ENCODE measurements at places on chromosomes 1 and 21.
A peak's percentile ranks its signal among the peaks of the same experiment; 100 is the strongest.

DNA sequence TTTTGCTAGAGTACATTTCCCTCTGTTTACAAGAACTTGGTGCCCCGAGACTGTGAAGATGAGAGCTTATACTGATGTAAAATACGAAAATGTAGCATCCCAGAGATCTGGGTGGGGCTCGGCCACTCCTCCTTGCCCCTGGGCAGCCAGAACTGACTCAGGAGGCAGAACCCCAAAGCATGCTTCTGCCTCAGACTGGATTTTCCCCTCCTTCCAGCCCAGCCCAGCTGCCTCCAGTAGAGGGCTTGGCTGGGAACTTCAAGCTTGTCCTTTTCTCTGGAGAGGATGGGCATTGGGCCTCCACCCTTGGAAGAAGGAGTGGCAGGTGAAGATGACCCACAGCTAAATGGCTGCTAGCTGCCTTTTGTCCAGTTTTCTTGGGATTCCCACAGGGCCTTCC, 24.3 kb upstream of the BTG2 start:
- no peak for DNase-seq

DNA sequence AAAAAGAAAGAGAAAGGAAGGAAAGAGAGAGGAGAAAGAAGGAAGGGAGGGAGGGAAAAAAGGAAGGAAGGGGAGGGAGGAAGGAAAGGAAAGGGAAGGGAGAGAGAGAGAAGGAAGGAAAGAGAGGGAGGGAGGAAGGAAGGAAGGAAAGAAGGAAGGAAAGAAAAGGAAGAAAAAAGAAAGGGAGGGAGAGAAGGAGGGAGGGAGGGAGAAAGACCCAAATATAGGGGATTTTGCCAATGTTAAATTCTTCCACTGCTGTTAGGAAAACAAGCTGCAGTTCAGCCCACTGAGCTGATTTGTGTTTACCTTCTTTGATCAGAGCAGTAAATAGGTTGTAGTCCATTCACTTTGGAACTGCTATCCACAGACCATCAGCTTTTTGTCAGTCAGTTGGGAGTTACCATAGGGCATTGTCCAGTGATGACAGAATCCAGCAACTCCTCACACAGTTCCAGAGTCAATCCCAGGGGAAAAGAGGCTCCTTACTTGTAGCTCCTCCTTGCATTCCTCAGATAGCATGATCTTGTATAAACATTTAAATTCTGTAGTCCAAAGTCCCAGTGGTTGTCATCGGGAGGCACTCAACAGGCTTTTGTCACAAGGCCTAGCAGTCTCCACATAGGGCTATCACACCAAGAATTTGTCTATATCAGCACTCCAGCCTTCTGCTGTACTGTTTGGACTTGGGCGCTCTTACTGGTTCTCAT, 13.5 kb upstream of the PPP1R8 start:
- no peak for DNase-seq

GRCh38 chr1:113675302-113675701, 84.0 kb downstream of the PHTF1 start:
- DNase-seq: no peak

- no peak for DNase-seq
Observed at GRCh38 chr1:12541274-12542137, 76.5 kb downstream of the DHRS3 start.

DNA sequence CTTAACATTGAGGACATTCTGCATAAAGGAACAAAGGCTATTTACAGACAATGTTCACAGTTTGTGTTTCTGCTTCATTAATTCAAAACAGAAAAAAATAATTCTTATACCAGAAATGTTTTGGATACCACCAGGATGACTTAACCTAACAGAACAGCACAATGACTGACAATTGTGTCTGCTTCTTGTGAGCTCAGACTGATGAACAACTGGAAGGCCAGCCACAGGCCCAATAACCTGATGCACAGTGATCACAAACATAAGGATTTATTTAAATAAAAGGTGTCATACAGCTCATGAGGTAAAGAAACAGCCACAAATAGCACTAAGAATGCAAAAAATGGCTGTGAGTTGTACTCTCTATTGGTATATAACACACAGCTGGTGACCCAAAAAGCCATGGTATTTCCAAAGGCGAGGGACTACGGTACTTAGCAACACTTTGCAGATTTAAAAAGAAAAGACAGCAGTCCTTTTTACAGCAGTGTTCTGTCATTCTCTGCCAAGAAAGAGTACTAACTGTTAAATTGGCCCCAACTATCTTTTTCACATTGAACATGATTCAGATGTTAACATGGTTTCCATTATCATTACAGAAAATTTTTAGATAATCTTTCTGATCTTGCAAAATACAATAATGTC, 32.1 kb upstream of the DDAH1 start:
- DNase-seq: no peak

GRCh38 chr1:100832694-100833428, 61.8 kb downstream of the EXTL2 start:
- DNase-seq: no peak

DNA sequence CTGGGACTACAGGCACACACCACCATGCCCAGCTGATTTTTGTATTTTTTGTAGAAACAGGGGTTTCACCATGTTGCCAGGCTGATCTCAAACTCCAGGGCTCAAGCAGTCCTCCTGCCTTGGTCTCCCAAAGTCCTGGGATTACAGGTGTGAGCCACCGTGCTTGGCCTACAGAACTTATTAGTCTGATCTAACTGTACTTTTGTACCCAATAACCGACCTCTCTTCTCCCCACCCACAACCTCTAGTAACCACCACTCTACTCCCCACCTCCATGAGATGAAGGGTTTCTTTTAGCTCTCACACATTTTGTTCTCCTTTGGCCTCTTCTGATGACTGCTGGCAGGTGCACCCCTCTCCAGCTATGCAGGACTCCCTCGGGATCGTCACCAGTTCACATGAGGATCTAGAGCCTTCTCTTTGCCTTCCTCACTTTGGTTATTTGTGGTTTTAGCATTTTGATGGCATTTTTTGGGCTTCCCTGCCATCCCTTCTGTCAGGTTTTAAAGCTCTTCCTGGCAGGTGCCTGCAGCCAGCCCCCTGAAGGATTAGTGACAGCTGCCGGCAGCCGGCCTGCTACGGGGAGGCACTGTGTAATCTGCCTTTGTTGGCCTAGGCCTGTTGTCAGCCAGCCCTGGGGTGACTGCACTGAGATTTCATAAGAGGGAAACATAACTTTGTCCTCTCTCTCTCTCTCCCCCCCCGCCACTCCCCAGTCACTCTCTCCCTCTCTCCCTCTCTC, 99.8 kb upstream of the ATP1A1 start:
- no peak for DNase-seq

- no peak for DNase-seq
Observed at GRCh38 chr1:156144742-156145141, 8.6 kb upstream of the SEMA4A start.

- DNase-seq: peak; percentile 29
Observed at GRCh38 chr1:153597206-153597605, 15.7 kb downstream of the S100A16 start.
